NCI-H1694 (cell line): ENCODE measurements at places on chromosomes 16 and 17.

- no peak for DNase-seq
Measured at GRCh38 chr17:56636265-56636664, 42.8 kb downstream of the NOG start.

- peak; percentile 3 for DNase-seq
Measured at GRCh38 chr17:22694362-22695227, 1002.3 kb downstream of the KCNJ18 start.

GRCh38 chr17:18966831-18967624 lies 15.1 kb downstream of the SLC5A10 start:
- DNase-seq: peak; percentile 48

GRCh38 chr17:62188713-62189112 lies 123.6 kb upstream of the MED13 start:
- DNase-seq: no peak

DNA sequence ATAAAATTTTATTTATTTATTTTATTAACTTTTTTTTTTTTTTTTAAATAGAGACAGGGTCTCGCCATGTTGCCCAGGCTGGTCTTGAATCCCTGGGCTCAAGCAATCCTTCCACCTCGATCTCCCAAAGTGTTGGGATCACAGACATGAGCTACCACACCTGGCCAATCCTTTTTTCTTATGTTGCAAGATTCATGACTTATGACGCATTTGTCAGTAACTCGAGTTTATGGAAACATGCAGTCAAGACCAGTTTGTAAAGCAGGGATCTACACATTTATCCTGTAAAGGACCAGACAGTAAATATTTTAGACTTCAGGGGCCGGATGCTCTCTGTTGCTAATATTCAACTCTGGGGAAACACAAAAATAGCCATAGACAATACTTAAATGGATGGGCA lies 9.4 kb upstream of the MAP2K6 start:
- no peak for DNase-seq

GRCh38 chr17:40038882-40039513 lies 15.2 kb downstream of the MED24 start:
- DNase-seq: no peak

DNA sequence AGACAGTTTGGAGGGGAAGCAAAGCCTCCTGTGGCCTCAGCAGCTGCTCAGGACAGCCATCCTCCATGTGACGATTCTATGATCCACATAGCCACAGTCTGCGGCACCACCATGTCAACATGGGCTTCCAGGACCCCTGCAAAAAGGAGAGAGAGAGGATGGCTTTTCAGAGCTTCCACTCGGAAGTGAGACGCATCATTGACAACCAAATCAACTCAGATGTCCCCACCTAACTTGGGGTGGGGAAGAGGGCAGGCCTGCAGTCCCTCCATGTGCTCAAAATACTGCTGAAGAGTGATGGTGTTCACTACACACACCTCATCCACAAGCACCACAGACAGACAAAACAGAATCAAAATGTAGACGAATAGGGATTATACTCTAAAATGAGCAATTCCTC lies 5.9 kb upstream of the METTL16 start:
- no peak for DNase-seq

DNA sequence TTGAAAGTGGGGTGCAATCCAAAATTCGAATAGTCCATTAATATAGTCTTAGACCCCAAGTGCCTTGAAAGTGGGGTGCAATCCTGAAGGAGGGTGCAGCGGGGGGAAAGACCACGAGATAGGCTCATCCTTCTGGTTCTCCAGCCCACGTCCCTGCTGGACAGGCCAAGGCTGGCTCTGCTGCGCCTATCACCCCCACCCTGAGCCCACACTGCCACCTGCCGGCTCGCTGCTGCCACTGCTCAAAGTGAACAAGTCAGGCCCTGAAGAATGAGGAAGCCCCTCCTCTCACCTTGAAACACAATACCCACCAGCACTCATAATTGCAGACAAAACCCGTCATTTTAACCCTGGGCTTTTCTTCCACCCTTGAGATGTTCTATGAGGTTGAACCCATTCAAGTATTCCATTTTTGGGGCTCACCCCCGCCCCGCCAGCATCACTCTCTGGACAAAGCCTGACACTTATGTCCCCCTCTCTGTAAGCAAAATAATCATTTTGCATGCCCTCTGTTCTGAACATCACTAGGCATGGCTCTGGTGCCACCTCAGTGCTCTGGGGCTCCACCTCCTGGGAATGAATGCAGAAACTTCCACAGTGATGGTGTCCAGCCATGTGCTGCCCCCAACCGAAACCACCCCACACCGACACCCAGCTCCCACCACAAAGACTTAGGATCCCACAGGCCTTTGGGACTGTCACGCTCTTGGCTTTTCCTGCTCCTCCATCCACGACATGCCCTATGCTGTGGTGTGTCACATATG lies 56.8 kb downstream of the BEAN1 start:
- peak; percentile 27 for DNase-seq

DNA sequence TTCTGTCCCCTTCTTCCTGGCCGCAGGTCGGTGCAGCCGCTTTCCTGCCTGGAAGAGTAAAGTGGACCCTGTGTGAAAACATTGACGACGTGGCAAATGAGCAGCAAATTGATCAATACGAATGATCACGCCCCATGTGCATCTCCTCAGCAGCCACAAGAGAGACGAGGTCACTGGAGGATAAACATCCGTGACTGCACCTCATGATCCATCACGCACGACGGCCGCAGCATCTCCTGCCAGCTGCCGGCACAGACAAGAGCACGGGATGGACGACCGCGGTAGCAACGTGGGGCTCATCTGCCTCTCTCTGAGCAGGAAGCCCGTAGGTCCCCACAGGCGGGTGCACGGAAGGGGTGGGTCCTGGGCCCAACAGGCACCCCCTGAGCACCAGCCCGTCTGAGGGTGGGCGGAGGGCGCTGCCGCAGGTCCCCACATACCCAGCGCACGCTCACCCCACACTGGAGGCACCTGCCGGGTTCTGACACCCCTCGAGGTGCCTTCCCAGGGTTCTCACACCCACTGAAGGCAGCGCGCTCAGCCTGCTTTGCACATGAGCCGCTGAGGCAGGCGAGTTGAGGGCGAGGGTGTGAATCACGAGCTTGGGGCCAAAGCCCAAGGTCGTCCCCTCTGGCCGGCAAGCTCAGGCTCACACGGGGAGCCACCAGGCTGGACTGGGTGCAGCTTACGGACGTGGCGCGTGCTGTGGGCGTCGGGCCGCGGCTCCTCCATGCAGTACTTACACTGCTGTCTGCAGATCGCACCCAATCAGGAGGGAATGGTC lies 12.3 kb upstream of the CDH15 start:
- DNase-seq: no peak

DNA sequence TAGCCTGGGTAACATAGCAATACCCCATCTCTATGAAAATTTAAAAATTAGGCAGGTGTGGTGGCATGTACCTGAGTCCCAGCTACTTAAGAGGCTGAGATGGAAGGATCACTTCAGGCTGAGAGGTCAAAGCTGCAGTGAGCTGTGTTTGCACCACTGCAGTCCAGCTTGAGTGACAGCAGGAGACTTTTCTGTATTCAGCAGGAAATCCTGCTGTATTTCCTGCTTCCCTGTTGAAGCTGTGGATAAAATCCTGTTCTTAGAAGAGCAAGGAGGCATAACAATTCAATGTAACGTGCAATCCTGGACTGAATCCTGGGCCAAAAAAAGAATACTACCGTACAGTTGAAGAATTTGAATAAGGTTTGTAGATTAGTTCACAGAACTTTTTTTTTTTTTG lies 62.2 kb downstream of the FBXL20 start:
- no peak for DNase-seq

GRCh38 chr17:74446551-74447500 lies 14.9 kb downstream of the GPRC5C start:
- no peak for DNase-seq

DNA sequence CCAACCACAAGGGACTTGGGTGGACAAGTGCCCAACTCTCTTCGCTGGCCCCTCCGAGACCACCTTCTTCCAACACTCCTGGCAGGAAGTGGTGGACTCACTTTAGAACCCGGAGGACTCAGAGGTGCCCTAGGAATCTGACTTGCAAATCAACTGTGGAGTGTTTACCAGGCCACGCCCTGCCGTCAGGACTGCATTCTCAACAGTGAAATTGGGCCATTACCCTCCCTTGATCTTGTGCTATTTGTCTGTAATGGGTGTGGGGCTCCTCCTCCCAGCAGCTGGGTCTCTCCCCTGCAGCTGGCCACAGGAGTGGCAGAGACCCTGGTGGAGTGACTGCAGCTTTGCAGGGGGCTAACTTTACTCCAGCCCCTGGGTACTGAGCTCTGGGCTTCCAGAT lies 212.2 kb upstream of the RPL38 start:
- DNase-seq: no peak

DNA sequence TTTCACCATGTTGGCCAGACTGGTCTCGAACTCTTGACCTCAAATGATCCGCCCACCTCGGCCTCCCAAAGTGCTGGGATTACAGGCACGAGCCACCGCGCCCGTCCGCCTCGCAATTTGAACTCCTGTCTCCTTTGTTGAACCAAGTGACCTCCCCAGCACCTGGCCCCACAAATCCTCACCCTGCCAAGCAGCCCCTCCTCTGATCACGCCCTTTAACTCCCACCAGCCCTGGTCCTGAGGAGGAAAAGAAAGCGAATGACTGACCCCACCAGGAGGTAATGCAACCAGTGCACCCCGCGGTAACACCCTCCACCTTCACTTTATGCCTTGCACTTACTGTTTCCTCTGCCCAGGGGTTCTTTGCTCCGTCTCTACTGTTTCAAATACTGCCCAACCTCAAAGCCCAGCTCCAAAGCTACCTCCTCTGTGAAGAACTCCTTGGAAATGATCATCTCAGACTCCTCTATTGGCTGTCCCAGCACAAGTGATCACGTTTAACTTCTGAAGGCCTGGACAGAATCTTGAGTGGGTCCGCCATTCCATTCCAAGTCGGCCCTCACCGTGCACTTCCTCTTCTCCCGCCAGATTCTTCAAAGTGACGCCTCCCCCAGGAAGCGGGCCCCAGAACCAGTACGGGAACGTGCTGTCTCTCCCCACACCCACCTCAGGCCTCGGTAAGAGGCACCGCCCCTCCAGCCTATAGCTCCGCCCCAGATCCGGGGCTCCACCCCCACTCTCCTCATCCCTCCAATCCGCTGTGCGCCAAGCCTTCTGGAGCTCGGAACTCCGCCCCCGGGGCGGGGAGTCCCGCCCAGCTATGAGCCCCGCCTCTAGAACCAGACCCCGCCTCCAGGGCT lies 4.4 kb downstream of the CD19 start:
- no peak for DNase-seq

- DNase-seq: no peak
Measured at GRCh38 chr16:86092586-86093480, 193.9 kb downstream of the IRF8 start.

DNA sequence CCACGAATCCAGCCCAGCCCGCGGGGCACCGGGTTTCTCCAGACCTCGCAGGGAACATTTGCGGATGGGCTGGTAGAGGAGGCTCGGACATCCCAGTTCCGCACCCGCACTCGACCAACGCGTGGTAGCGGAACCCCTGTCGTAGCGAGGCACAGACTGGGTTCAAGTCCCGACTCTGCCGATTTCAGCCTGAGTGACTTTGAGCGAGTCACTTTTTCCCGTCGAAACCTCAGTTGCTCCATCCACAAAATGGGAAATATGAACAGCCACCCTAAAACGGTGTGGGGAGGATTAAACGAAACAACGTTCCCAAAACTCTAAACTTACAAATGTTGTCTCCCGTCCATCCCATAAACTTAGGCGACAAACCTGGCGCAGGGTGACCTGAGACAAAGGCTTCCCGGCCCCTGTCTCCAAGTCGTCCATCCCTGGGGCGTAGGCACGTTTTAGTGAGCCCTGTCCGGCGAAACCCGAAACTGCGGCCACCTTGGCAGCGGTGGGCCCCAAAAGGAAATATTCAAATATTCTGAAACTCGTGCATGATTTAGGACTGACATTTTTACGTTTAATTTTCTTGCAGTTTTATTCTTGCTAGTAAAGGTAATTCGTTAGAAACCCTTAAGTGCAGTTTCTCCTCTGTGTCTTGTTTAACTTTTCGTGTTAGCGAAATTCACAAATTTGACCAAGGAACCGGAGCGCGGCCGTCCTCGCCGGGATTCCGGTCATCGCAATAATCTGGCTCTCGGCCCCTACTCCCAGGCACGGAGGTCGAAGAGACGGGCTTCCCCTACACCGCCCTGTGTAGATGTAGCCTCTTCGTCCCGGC lies 1.9 kb upstream of the MLLT6 start:
- no peak for DNase-seq

GRCh38 chr17:12736526-12736925 lies 52.8 kb upstream of the ARHGAP44 start:
- DNase-seq: no peak

GRCh38 chr17:5621026-5621425 lies 36.7 kb upstream of the NLRP1 start:
- no peak for DNase-seq

DNA sequence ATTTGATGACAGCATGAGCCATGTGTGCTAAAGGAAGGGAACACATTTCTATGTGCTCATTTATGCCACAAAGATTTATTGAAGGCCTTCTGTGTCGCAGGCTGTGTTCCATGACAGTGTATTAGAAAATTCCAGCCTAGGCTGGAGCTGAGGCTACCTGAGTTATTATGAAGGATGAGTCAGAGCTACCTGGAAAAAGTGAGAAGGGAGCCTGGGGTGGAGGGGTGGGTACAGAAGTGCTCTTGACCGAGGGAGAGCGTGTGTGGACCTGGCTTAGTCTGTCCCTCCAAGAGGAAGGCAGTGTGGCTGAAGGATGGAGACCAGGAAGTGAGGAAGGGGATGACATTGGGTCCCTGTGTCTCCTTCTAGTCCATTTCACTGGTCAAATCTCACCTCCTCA lies 98.3 kb downstream of the N4BP1 start:
- DNase-seq: no peak

DNA sequence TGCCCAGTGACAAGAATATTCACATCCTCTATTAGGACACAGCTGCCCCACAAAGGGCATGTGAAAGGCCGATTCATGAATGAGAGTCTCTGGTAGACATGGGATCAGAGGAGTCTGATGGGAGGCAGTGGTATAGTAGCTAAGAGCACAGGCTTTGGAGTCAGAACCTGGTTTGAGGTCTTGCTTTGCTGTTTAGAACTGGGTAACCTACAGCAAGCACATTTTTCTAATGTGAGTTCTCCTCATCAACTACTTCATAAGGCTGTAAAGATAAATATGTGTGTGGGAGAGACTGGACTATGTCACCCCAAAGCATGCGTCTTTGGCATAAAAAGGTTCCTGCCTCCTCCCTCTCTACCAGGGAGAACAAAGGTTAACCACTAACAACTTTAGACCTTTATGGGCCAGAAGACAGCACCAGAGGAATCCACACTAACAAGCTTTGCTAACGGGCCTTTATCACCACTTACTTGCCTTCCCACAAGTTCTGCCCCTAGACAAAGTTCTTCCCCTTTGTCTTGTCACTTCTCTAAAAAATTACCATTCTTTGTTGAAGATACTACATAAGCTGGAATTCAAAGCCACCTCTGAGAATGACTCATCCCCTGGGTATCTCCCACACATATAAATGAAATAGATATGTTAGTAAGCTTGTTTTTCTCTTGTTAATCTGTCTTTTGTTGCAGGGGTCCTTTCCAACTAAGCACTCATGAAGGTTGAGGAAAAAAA lies 21.1 kb downstream of the CDR2 start:
- DNase-seq: no peak
